ENCODE measurements at places on chromosomes 3 and 15.

DNA sequence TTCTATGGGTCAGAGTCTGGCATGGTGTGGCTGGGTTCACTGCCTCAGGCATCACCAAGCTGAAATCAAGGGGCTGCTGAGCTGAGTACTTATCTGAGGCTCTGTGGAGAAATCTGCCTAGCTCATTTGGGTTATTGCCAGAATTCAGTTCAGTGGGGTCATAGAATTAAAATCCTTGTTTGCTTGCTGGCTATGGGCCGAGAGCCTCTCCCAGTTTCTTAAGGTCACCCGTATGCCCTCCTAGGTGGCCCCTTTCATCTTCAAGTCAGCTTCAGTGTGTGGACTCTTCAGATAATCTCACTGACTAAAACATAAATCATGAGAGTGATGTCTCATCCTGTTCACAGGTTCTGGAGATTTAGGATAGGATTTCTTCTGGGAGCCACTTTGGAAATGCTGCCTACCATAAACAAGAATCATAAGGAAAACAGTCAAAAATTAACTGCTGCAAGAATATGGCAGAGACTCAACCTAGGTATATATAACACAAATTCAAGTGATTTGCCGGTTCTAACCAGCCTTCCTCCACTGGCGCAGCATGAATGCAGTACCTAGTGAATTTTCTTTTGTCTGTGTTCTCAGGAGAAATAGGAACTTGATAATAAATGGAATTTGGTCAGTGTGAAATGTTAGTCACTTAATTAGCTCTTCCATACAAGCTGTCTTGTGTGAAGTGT, 5.3 kb downstream of the CP start:
- no peak for DNase-seq

GRCh38 chr3:181808053-181808452, 96.3 kb downstream of the SOX2 start:
- no peak for DNase-seq

GRCh38 chr15:51620641-51621040, 1.9 kb downstream of the DMXL2 start:
- no peak for DNase-seq

DNA sequence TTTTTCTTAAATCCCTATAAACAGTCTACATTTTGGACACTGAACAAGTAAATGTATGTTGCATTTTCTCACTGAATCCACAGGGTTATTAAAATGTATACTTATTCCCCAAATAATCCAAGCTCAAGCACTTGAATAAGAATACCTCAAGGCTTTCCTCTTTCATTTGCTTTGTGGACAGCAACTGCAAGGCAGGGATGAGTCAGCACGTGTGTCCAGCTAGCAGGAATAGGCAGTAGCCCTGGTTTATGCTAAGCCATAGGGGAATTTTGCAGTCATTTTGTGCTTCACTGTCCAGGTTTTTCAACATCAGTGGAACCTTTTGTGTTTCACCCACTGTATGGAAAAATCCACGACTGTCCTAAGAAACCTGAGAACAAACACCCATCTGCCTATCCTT, 96.7 kb upstream of the KCNMB2 start:
- DNase-seq: no peak

- no peak for DNase-seq
Measured at GRCh38 chr3:58038675-58039292, 30.6 kb downstream of the FLNB start.

DNA sequence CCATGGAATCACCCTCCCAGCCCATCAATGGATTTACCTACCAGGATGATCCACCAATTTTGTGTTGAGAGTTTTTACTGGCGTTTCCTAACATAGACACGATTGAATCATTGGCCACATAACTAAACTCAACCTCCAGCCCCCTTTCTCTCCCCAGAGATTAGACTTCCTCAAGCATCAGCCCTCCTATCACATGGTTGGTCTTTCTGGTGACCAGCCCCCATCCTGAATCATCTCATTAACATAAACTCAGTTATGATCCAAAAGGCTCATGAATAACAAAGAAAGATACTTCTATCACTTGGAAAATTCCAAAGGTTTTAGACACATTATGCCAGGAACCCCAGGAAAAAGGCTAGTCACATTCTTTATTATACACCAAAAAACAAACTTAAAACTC, 21.2 kb downstream of the PRKAR2A start:
- no peak for DNase-seq

DNA sequence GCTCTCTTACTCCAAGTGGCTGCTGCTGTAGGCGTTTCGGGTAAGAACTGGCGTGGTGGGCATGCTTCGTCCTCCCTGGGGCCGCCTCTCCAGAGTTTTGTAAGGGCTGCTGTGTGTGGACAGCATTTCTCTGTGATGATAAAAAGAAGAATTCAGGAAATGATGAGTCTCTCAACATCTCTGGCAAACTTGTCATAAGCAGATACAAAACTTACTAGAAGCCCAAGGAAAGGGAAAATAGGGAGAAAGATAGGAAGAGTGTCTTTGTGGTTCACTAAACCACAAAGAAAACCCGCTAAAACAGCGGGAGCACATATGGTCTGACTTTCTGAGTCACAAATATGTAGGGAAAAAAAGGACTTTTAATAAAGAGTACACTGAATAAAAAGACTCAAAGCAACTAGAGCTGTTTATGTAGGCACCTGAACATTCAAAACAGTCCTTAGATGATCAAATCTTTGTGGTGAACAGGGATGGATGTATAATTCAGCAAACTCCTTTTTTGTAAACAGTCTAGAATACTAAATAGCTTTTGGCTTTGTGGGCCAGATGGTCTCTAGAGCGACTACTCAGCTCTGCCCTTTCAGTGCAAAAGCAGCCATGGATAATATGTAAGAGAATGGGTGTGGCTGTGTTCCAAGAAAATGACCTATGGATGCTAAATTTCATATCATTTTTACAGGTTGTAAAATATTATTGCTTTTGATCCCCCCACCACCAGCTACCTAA, 60.4 kb upstream of the LMOD3 start:
- DNase-seq: no peak

DNA sequence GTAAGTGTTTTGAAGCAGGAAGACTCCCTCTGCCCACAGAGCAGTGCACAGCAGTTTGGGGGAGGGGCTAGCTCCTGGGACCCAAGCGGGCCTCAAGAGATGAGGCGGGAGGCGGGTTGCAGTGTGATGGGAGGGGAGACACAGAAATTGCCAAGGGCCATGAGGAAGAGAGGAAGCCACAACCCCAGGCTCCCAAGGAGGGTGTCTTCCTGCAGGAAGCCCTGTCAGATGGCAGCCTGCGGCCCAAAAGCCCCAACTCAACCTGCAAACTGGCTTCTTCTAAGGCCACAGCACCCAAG, 7.3 kb upstream of the ISLR2 start:
- no peak for DNase-seq

- DNase-seq: no peak
Measured at GRCh38 chr15:26758079-26758478, 14.8 kb downstream of the GABRB3 start.

DNA sequence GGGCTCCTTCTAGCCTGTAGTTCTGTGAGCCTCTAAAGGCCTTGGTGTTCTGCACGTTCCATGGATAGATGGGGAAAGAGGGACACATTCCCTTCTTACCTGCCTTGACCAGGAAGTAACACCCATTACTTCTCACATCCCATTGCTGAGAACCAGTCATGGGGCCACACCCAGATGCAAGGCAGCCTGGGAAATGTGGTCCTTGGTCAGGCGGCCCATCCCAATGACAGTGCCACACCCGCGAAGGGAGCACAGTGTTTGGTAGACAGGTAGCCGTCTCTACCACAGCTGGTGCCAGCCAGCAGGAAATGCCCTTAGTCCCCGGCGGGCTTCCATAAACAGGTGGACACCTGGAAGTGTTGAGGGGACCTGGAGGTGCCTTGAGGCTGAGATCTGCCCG, 23.2 kb upstream of the LCTL start:
- no peak for DNase-seq

DNA sequence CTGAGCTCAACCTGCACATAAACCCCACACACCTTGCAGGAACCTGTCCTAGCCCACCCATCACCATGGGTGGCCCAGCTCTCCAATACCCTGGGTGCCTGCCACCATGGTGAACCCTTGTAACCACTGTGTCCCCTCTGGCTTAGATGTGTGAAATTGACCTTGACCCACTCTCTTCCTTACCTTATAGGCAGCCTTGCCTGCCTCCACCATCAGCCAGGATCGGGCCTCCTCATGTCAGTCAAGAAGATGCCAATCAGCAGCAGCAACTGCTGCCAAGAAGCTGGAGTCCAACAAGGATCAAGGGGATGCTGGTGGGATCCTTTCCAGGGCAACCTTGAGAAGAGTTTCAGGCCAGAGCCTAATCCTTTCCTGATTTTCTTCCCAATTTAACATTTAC, 8.8 kb upstream of the CYP11A1 start:
- no peak for DNase-seq

DNA sequence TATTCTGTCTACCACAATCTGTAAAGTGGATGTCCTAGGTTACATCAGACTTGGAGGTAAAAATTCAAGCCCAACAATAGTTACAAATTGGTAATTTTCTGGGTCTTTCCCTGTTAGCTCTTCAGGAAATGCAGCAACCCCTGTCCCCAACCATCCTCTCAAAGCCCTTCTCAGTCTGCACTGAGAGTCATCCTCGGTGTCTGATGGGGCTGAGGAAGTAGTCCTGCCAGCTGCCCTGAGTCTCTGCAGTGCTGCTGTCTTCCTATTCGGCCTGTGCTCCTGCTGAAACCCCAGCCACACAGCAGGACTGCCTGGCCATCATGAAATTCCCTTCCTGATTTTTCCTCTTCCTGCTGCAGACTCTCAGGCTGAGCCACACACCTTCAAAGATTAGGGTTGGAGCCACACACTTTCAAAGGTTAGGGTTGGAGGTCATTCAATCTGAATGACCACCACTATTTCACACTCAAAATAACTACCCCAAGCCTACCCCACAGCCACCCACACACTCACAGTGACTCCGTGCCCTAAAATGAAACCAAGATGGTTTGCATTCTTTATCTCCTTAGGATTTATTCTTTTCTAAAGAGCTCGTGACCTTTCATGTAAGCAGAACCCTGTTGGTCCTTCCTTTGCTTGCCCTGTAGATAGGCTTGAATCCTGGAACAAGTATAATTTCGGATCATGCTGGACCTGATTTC, 17.6 kb downstream of the TRIM42 start:
- DNase-seq: no peak

DNA sequence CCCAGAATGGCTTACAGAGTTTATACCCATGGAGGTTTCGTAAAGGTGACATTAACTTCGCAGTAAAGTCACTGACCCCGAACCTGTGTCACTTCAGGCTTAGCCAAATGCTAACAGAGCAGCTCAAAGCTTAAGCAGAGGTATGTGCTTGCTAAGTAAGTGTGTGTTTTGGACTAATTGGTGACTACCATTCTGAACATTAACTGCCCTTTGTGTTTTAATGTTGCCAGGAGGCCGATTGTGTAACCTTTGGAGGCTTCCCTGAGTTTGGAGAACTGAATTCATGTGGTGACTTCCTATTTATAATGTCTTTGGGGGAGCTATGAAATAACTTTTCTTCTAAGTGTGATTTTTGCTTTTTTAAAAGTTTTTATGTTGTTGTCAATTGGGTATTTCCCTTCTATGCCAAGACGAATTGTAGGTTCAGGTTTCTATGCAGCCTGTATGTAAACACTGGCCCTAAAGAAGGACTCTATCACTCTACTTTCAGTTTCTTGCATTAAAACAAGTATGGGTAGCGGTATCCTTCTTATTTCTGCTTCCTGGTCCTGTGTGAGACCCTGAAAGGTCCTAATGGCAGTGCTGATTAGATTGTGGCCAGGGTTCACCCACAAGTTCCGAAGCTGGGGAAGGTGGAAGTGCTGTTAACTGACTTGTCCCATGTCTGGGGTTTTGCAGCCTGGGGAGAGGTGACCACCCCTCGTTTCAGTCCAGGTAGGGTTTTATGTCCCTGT, 86.3 kb downstream of the IGF1R start:
- DNase-seq: no peak

GRCh38 chr3:195829897-195830254, 18.1 kb upstream of the MUC4 start:
- DNase-seq: no peak

- DNase-seq: no peak
Measured at GRCh38 chr3:150612494-150612893, 9.4 kb downstream of the SELENOT start.

- DNase-seq: no peak
Measured at GRCh38 chr3:44050101-44050500, 191.6 kb upstream of the TOPAZ1 start.

DNA sequence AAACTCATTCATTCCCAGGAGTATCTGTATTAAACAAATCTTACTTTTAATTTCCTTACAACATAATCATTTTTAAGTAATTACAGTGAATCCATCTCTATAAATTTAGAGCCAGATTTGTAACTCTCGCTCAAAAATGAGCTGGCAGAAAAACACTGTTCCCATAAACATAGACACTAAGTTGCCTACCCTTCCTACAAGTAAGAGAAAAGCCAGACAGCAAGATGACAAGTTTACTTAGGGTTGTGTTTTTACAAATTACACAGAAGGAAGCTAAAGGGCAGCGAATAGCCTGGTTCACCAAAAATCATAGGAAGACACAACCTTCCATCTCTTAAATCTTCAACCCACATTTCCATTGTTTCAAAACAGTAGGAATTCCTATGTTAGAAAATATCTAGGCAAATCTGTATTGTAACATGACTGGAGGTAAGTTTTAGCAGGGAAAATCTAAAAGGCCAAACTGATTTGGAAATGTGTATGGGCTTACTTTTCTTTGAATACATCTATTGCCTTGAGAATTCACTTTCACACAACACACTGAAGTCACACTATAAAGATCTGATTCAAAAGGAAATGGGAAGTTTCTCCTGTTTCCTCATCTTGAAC, 21.7 kb downstream of the HERC1 start:
- no peak for DNase-seq

DNA sequence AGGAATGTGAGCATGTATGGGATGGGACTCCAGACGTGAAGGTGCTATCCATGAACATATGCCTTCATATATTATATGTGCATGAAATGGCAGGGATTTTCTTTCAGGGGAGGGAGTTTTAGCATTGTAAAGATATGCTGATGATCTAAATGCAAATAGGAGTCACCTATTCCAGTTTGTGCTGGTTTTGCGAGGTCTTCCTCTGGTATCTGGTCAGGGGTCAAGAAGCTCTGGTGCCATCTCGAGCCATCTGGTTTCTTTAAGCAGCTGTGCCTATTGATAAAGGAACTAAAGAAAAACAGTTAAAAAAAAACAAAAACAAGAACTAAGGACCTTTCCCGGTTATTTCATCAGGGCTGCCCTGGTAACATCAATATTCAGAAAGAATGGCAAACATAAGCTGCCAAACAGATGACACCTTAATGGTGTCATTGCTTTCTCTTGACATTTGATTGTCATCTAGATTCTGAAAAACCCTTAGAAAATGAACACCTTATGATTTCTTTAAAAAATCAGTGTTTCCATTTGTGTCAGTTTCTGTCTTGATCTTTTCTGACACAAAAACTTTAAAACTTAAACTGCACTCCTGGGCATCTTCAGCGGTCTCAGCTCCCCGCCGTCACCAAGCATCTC, 22.7 kb downstream of the APH1B start:
- DNase-seq: no peak

GRCh38 chr3:175105066-175105465, 245.9 kb downstream of the NAALADL2 start:
- no peak for DNase-seq

DNA sequence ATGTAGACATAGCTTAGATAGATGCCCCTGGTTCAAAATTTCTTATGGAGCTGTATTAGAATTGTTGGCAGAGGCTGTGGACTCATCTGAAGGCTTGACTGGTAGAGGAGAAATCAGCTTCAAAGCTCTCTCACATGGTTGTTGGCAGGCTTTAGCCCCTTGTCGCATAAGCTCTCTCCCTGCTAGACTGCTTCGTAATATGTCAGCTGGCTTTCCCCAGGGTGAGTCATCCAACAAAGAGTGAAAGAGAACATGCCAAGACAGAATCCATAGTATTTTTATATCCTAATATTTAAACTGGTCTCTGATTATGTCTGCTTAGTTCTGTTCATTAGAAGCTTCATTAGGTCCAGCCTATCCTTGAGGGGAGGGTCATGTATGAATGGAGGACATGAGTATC, 427.4 kb upstream of the NAALADL2 start:
- DNase-seq: no peak
